Natural killer cell (primary cell): ENCODE measurements at places on chromosomes 12 and 14. TPM values are rescaled to one million over a fixed set of nuclear protein-coding genes. Genes with fewer than 3 reads are reported as not detected.

Gene EML5
- total RNA-seq = 1.0 TPM

Gene TMEM119
- 0.71 TPM for total RNA-seq

Gene MYF6
- total RNA-seq = not detected

Gene WNT5B
- total RNA-seq = not detected

Gene TSFM
- total RNA-seq = 17.6 TPM

Gene SMIM41
- total RNA-seq = not detected

Gene KRT75
- not detected for total RNA-seq

Gene SIX1
- not detected for total RNA-seq

Gene RIPK3
- 36.1 TPM for total RNA-seq

Gene SCAF11
- total RNA-seq = 232 TPM

Gene HCAR2
- total RNA-seq = 1.5 TPM

Gene CMA1
- total RNA-seq = not detected

Gene ANKS1B
- total RNA-seq = not detected

Gene TCTN2
- 7.3 TPM for total RNA-seq

Gene MYH6
- total RNA-seq = not detected
